ENCODE measurements at places on chromosomes 2 and 18.

DNA sequence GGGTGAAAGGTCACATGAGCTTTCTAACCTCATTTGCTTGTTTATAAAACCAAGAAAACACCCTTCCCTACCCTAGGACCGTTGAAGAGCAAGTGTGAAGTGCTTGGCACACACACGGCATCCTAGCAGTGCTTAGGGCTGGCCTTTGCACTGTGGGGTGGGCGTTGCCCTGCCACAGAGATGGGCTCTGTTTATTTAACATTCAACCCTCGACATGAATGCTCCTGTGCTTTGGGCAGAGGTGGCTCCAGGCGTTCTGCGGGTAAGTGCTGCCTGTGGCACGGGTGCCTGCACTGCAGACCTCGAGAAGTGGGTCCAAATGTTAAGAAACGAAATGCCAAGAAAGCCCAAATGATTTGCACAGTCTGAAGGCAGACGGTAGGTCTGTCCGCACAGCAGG lies 170.1 kb downstream of the FHOD3 start:
- DNase-seq, result no peak

DNA sequence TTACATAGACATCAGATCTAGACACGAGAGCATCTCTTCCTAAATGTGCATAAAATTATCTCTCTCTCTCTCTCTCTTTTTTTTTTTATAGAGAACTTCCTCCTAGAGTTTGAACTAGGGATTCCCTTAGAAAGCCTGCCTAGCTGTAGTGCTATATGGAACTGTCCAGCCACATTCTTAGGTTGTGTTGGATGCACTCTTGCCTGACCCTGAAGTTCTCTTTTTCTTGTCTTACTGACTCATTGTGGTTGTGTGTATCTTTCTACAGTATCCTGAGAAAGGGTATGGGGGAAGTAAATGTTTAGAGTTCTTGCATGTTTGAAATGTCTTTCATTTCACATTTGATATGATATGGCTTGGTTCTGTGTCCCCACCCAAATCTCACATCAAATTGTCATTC lies 368.2 kb downstream of the CDH2 start:
- no peak for DNase-seq

- DNase-seq, result no peak
These were observed 1311.0 kb upstream of the FAM98A start for GRCh38 chr2:34909992-34910705.

- no peak for DNase-seq
These were observed 3.6 kb downstream of the TEX51 start for GRCh38 chr2:126902152-126902835.

- DNase-seq, result no peak
These were observed 22.2 kb upstream of the IL1RN start for GRCh38 chr2:113105047-113105785.

DNA sequence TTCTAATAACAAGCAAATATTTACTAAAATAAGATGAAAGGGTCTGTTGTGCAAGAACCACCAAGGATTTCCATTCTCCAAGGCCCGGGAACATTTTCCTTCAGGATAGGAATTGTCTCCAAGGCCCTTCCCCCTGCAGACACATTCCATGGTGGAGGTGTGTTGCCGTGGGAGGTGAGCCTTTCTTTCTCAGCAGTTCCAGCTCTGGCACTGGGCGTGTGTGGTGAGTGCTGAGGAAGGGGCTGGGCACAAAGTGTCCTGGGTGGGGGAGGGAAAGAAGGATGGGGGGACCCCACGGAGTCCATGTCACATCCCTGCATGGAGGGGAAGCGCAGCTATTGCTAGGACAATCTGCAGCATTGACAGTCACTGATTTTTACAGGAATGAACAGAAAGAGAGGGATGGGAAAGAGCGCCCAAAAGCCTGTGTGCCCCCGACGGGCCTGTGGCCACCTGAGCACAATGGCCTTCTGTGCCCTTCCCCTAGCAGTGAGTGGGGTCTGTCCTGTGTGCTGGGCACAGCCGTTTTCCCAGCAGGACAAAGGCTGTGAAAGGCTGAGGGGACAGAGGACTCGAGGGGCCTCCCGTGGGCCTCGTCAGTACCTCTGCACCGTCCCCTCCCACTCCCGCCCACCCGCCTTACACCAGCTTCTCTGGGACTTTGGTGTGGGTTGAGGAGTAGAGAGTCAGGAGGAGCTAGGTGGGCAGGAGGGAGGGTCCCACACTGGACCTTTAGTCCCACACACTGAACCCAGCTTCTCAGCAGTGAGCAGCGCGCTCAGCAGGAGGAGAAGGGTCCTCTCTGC lies 79.8 kb downstream of the PTGR3 start:
- DNase-seq, result no peak

DNA sequence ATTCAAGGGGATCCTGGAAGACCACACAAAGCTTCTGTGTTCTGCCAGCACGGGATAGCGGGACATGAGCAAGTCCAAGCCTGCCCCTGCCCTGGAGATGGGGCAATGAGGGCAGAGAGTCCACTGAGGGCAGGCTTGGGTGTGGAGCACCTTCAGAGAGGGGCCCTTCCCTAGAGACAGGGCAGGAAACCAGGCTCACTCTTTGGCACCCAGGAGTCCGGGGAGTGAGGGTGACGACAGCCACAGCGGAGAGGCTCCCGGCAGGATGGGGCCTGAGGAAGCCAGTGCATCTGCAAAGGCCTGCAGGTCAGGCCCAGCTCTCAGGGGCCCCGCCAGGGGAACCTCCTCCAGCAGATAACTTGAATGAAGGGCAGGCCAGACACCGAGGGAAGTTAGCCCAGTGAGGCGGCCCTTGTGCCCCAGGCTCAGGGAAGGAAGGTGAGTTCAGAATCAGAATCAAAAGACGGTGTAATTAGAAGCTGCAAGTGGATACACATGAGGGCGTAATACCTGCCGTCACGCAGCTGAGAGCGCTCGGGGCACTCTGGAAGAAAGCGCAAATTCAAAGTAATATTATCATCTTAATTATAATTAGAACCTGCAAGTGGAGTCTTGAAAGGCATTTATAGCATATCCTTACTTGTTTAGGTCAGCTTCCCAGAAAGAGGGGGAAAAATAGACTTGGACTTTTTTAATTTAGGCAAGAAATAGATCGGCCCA lies 142.6 kb upstream of the LGALSL start:
- no peak for DNase-seq

DNA sequence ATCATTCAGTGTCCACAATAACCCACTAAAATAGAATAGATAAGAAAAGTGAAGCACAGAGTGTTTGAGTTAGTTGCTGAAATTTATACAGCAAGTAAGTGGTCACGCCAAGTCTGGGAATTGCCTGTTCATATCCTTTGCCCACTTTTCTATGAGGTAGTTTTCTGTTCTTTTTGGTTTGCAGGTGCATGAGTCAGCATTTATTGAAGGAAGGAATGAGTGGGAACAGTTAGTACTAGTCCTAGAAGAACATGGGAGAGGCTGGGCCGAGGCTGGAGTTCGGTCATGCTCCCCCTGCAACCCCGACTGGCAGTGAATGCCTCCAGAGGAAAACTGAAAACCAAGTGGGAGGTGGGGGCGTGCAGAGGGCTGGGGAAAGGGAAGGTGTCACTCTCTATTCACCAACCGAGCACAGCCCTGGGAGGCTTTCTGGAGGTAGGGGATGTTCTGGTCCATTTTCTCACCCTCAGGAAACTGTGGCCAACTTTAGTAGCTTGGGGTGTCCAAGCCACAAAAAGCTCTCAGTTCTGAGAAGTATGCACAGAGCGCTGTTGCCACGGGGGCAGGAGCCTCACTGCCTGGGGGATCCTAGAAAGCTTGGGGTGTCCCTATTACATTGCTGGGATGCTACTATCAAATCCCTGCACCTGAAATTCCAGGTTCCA lies 41.4 kb downstream of the FOSL2 start:
- no peak for DNase-seq

DNA sequence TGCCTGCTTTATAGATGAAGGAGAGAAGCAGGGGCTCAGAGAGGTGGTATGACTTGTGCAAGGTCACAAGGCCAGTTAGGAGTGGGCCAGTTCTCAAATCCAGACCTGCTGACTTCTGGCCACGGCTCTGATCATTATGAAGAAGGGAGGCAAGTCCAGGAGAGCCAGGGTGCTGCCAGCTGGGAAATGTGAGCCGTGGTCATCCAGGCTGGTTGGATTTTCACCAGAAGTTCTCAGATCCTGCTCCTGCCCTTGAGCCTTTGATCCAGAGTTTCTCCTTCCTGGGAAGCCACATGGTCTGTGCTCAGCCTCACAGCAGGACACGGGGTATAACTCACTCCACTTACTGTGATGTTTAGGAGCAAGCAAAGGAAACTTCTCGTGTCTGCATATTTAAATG lies 239.9 kb downstream of the KLHL29 start:
- DNase-seq, result no peak
